Glutamatergic neuron (in vitro differentiated cells): ENCODE measurements at places on chromosomes 2 and 18.

- DNase-seq = no peak
Measured at GRCh38 chr18:51988277-51988676, 351.7 kb upstream of the DCC start.

DNA sequence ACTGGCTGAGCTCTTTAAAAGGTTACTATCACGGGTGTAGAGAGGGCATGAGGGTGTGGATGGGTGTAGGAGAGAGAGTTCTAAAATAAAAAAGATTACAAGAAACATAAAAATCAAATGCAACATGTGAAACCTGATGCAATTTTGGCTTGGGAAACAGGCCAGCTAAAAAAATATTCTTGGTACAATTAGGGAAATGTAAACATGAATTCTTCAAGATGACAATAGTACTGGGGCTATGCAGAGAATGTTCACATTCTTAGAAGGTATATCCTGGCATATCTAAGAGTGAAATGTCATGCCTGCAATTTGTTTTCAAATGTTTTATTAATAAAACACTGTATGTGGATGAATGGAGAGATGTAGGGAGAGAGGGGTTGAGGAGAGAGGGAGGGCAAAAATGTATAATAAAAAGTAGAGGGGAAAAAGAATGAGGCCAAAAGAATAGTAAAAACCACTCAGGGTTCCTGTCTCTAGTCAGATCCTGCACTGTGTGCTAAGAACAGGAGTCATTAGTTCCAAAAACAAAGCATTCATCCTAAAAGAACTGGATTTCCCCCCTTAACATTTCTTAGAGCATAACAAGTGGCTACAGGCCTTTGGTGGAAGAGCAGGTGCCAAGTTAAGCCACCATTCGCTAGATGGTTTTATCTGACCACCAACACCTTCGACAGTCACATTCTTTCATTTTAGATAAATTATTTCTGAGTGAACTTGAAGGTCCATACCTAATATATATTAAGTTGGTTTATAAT is 77.3 kb downstream of the LPIN2 start:
- DNase-seq = no peak

DNA sequence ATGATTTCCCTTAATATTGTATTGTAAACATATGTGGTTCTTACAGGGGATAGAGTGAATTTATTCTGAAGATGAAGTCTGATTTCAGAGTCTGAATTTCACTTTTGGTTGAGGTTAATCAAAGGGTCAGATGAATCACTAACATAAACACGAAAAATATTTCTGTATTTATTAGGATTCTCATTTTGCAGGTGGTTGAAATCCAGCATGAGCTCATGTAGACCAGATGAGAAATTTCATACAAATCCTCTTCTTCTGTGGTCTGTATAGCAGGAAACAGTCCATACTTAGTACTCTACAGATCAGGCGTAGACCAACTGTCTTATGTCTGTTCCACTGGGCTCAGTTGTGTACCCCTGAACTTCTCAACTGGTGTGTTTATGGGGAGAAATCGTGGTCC is 157.8 kb downstream of the BABAM2 start:
- no peak for DNase-seq

DNA sequence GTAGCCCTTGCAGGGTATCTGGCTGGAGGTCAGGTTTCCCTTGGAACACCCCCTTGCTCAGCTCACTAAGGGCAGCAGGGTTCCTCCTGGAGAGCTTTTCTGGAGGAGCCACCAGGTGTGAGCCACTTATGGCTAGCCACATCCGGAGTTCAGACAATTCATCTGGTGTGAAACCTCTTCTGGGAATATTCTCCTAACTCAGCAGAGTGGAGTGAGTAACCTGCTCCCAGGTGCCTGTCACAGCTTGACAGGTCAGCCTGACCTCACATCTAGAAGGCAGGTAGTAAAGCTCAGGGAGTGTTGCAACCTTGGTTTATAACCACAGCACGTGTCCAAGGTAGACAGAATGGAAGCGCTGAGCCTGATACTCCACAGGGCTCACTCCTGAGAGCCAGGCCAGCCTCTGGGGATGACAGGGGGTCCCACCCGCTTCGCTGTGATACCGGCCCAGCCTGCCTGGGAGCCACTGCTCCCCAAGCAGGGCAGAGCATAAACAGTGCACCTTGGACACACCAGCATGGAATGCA is 62.6 kb upstream of the TGFA start:
- DNase-seq = no peak

- DNase-seq = no peak
Measured at GRCh38 chr2:219434718-219435525, at the start of gene SPEG. SPEG (plus strand) TSS chr2:219434843; CDS start chr2:219434978, 135 bp downstream.

DNA sequence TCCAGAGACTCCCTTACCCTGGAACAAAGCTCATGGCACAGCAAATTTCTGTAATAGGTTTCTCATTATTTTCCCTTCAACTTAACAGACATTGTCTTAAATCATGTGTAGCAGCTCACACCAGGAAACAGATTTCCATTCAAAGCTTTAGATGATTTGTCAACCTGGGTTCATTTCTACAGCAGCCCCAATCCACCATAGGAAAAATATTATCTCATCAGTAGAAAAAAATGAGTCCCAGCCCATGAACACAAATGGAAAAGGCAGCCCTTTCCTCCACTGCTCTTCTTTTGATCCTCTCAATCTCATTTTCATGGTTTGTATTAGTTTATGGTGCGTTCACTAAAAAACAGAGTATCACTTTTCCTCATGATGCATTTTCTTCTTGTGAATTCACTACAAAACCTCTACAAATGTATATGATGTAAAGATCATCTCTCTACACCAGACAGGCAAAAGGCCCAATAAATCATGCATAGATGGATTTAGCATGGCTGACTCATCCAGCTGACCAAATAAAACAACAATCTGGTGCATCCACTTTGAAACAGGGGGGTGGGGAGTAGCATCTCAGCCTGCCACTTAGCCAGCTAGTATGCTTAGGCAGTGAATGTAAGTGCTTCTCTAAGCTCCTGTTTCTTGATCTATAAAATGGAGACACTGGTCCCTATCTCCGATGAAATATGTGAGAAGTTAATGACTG is 78.6 kb downstream of the SATB2 start:
- no peak for DNase-seq

- no peak for DNase-seq
Measured at GRCh38 chr2:46001290-46001689, 295.9 kb upstream of the EPAS1 start.

GRCh38 chr2:108460345-108461037 is 11.5 kb downstream of the GCC2 start:
- DNase-seq = no peak

- DNase-seq = no peak
Measured at GRCh38 chr2:164917296-164917903, 37.9 kb downstream of the SLC38A11 start.

GRCh38 chr2:127106457-127106990 is 430 bp downstream of the BIN1 start:
- peak; percentile 56 for DNase-seq

DNA sequence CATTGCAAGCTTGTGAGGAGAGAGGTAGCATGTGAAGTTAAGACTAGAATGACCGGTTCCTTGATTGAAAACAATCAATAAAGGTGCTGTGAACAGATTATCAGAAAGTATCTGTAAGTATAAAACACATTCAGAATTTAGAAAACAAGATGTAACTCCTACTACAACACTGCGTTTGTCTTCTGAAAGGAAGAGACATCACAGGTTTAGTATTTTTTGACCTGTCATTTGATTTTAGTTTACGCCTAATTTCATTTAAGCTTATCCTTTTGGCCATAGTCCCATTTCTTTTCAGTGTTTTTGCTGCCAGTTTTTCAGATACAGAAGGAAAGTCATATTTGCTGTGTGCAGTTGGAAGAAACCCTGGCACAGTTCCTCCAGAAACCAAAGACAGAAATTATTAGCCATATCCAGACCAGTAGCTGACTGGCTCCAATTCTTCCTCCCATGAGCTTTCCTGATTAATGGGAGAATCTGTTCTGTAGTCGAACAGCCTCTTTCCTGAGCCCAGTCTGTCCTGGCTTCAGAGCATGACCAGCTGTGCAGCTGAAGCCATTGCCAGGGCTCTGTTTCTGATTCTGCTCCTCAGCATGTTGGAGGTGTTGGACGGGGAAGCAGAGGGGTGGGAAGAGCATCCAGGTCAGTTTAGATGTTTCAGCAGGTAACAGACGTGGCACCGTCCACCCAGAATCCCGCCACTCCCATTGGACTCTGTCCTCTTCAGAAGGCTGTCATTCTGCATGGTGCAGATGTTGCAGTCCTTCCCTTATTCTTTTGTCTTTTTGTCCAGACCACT is 61.0 kb downstream of the CRIM1 start:
- DNase-seq = no peak

DNA sequence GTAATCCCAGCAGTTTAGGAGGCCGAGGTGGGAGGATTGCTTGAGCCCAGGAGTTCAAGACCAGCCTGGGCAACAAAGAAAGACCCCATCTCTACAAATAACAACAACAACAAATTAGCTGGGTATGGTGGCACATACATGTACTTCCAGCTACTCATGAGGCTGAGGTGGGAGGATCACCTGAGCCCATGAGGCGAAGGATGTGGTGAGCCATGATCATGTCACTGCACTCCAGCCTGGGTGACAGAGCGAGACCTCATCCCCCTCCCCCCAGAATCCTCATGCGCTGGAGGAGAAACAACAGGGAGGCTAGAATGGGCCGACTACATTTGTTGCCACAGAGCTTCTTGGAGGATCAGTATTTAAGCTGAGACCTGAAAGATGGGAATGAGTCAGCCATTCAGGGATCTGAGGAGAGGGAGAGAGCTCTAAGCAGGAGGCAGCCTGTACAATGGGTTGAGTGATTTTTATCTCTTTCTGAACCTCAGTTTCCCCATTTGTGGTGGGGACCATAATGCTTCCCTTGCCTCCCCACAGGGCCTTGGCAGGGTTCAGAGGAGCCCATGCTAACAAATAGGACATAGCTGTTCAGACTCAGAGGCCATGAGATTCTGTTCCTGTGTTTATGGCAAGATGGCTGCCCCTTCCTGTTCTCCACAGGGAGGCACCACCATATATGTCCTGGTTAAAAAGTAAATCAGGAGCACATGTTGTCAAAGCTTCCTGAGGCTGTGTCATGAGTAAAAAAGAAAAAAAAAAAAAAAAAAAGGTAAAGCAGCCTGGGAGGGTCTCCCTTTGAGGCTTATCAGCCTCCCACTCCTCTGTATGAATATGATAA is 131.4 kb upstream of the HAAO start:
- DNase-seq = no peak

- no peak for DNase-seq
Measured at GRCh38 chr18:21833604-21834298, 93.2 kb downstream of the MIB1 start.

- DNase-seq = no peak
Measured at GRCh38 chr2:141534666-141535362, 596.0 kb downstream of the LRP1B start.

DNA sequence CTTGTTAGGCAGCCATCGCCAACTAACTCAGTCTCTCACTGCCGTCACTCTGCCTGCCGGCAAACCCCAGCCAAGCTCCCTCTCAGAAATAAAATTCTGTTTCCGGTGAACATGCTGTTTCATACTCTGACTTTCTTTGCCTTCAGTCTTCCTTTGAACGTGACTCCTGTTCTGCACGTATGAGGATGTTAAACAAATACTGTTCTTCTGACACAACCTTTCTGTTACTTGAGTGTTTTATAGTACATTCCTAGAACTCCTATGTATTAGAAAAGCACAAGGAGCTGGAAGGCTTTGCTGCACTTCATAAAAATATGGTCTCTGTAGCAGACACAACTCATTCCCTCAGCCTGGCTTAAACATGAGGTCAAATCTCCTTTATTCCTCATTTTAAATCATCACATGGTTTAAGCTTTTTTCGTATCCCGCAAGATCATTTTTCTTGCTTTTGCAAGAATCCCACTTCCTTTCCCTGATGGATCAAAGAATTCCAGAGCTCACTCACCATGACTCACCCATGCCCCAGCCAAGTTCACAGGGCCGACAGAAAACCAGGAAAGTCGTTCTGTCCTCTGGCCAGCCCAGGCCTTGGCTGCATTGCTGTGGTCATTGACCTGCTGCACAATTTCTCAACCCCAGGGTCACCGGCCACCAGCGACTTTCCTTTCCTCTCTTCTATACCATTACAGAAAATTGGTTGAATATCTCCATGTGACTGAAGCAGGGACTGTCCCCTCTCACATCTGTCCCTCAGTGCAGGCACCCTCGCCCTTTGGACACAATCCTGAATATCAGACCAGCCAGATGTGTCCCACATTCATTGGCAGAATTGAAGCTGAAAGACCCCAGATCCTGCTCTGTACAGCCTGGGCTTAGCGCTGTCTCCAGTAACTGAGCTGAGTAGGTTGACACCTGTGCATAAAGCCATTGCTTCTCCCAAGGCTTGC is 183.1 kb upstream of the ARL4C start:
- no peak for DNase-seq

GRCh38 chr2:101296371-101296770 is 12.1 kb downstream of the RNF149 start:
- DNase-seq = no peak

GRCh38 chr2:45802499-45803138 is 151.1 kb downstream of the PRKCE start:
- DNase-seq = peak; percentile 35

DNA sequence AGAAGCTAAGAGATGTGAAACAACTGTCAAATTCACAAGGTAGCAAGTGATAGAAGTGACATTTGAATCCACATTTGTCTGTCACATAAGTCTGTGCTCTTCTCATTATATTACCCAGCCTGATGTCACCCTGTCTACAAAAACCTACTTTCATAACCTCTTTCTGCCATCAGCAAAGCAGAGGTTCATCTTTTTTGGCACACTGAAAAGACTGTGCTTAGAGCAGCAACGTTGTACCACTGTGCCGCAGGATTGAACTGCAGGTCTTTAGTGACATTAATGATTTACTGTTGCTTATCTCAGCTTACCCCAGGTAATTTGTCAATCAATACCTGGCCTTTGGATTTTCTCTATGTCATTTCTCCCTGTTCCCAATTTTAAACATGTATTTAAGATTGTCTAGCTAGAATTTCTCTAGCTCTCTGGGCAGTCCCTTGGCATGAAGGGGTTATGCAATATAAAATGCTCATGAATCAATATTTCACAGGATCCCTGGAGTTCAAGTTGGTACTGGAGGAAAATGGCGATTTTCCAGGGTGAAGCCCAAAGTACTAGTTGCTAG is 31.4 kb upstream of the TDRD15 start:
- no peak for DNase-seq

DNA sequence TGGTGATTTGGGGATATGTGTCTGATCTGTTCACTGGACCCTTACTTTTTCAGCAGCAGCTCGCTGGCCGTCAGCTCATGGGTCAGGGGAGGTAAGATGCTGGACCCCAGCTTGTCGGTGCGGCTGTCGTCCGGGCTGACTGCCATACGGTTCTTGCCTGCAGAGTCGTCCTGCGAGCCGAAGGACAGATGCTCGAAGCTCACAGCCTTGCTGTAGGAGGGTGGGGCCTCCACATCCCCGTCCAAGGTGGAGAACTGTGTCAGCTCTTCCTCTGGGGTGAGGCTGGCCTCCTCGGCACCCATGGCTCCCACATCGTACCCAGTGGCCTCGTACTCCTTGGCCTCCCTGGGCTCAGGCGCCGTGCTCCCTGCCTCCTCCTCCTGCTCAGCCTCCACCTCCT is 179.5 kb downstream of the NAPG start:
- no peak for DNase-seq

DNA sequence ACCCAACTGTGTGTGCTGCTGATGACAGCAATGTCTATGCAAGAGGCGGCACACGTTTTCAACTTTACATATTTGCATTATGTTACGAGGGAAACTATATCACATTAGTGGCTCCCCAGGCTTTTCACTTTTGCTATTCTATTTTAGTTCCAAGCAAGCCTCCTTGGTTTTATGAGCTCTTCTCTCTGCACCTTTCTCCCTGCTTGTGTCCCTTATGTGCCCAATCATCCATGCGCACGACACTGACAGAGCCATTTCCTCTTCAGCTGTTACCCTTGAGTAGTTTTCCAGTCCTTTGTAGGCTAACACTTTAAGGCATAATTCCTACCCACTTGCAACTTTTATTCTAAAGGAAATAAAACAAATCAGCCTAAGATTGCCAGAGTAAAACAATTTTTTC is 154.3 kb downstream of the TCF4 start:
- no peak for DNase-seq
